ENCODE measurements at places on chromosomes 3 and 15.

- DNase-seq: no peak
These were observed 8.1 kb downstream of the WDR82 start for GRCh38 chr3:52270252-52270754.

DNA sequence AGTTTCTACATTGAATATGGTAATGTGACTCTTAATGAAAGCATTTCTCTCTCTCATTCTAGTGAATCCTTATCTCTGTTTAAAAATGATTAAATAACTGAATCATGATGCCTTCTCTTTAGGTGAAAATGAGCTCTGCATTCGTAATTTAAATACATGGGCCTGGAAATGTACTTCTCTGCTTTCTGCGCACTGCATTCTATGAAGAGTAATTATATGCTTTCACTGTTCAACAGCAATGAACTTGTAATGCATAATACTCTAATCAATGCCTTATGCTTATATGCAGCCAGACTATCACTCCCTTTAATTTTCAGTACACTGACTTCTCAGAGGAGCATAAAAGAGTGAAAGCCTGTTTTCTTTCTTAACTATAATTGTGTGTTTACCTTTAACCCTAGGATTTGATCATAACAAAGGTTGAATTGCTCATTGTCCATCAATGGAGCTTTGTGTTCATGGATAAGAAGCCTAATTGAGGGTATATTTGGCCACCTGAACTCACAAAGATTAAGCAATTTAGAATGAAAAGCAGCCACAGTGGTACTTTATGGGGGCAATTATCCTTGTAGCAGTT, 330.8 kb upstream of the PDZRN3 start:
- DNase-seq: no peak

DNA sequence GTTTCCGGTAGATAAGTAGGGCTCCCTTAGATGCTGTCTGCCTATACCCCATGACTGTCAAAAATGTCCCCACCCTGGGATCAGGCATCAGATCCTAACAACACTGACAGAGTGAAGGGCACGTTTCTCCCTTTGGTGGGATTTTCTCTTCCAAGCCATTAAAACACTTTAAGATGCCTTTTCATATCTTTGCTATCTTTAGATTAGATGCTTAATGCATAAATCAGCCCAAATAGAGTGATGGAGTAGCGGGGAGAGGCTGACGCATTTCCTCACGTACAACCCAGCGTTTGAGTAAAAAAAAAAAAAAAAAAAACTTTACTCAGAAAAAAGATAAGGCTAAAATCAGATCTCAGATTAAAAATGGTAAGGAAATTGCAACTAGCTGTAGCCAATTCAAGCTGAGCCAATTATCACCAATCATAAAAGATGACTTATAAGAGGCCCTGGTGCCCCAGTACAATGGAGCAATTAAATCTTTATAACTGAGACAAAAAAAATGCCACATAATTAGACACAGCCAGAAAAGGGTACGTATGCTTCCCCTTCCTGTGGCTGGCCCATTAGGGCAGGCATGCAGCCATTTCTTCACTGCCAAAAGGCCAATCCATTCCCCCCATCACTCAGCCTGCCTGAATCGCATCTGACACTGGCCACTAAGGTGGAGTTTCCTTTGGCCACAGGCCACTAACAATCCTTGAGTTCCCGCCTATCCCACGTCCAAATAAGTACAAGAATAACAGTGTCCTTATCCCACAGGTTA, 45.0 kb downstream of the RFTN1 start:
- DNase-seq: no peak

GRCh38 chr15:71570736-71571135, 239.6 kb upstream of the NR2E3 start:
- no peak for DNase-seq

DNA sequence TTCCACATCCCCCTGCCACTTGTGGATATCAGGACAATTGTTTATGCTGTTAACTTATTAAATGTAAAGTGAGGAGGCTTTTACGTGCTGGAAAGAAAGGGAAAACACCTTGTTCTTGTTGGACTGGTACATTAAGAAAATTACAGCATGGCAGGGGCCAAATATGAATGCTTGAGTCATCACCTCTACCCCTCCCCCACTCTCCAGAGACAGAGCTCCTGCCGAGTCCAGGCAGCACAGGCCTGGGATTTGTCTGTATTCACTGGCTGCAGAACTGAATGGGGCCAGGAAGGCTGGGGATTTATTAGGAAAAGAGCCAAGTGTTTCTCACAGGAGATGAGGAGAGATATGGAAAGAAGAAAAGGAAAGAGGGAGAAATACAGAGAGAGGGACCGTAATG, 308.9 kb downstream of the EPHB1 start:
- DNase-seq: no peak
